ENCODE measurements at places on chromosomes 1 and 21. TPM values are rescaled to one million over a fixed set of nuclear protein-coding genes. Genes with fewer than 3 reads are reported as not detected.

Gene GBP7
- total RNA-seq, result 0.05 TPM

Gene PIGC
- 32.1 TPM for total RNA-seq

Gene UBASH3A
- total RNA-seq, result 26.7 TPM

Gene FLAD1
- total RNA-seq, result 26.7 TPM

Gene FAM177B
- 0.42 TPM for total RNA-seq

Gene TAS1R1
- not detected for total RNA-seq

Gene GJA9
- total RNA-seq, result 0.05 TPM

Gene BMP8B
- 0.14 TPM for total RNA-seq

Gene GPR25
- total RNA-seq, result 0.05 TPM

Gene KLHDC9
- 1.9 TPM for total RNA-seq

Gene TRIM62
- total RNA-seq, result 1.8 TPM

Gene MTARC1
- total RNA-seq, result 1.8 TPM

Gene C1QTNF12
- total RNA-seq, result 2.1 TPM

Gene NR1I3
- total RNA-seq, result not detected

Gene TMEM81
- total RNA-seq, result 1.7 TPM

Gene PLA2G2C
- 0.19 TPM for total RNA-seq

Gene S100A2
- 9.8 TPM for total RNA-seq

Gene CHODL
- 0.76 TPM for total RNA-seq

DNA sequence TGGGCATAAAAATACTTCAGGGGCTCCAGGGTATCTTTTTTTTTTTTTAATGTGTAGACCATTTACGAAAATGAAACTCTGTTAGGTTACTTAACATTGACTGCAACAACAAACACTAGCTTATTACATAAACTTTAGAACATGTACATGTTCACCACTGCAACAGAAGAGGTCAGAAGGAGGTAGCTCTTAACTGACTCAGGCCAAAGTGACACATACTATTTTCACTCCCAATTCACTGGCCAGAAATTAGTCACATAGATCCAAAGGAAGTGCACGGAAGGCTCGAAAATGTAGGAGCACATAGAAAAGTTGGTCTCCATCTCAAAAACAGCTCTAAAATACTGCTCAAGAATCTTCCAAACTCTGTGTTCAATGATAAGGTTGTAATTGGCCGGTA lies 107.2 kb downstream of the AKT3 start:
- no peak for DNase-seq

DNA sequence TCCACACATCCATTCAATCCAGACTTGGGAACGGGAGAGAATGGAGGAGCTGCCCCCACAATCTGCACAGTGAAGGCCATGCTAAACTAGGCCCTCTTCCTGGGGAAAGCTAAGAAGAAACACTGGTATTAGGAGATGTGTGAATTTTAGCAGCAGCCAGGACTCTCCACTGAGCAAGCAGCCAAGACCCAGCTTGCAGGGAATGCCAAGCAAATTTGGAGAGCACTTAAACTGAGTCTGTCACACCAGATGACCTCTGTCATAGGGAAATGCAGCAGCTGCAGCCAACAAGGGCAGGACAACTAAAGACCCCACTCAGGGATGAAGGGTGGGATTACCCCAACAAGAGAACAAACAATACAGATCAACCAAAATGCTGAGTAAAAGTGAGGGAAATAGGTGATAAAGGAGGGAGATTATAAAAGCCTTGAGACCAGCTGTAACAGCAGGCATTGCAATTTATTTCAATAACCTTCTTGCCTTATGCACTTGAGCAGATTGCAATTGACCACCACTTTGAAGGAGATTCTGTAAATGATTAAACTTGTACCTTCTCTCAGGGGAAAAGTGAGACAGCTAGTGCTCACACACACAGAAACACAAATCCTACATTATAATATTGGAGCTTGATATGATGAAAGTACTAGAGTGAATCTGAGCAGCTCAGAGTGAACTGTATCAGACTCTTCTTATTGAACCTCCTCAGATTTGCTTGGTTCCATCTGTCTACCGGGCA lies 2.5 kb upstream of the CLCA1 start:
- no peak for DNase-seq

DNA sequence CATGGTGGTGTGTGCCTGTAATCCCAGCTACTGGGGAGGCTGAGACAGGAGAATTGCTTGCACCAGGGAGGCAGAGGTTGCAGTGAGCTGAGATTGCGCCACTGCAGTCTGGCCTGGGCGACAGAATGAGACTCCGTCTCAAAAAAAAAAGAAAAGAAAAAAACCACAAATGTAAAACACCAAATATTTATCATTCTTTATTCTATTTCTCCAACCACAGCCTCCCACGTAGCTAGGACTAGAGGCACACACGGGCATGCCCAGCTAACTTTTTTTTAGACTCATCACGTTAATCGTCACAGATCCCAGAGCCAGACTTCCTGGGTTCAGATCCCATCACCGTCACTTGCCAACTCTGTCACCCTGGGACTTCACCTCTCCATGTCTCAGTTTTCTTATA lies 13.5 kb downstream of the DNAJC16 start:
- no peak for DNase-seq

DNA sequence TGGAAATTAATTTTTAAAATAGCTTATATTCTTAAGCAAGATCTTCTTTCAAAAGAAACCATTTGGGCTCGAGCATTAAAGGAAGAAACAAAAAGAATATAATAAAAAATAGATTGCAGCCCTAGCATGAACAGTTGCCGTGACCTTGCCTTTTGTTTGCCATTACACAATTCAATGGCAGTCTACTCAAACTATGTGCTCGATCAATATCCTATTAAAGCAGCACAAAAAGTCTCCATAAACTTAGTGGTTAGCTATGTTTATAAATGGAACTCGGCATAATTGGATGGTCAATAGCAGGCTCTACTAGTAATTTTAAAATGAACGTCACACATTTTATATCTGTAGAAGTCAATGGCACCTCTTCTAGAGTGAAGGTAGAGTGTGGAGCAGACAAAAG lies 256.5 kb downstream of the NFIA start:
- DNase-seq, result no peak

- DNase-seq, result peak; percentile 15
Measured at GRCh38 chr1:158716335-158716734, 4.2 kb downstream of the OR6K3 start.

DNA sequence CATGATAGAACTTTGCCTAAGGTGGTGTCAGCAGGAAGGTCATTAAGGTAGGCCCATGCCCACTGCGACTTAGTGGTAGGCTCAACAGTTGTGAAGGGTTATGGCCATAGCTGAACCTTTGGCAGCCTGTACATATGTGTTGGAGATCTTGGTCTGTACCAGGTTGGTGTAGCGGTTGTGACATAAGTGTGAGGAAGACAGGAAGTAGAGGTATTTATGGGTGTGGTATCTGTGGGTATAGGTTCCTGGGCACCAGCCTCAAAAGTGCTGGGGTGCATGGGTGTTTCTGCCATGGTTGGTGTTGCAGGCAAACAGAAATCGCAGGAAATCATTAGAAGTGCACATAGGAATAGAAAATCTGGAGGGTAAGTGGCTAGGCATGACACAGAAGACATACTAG lies 18.6 kb upstream of the LRIF1 start:
- DNase-seq, result no peak

DNA sequence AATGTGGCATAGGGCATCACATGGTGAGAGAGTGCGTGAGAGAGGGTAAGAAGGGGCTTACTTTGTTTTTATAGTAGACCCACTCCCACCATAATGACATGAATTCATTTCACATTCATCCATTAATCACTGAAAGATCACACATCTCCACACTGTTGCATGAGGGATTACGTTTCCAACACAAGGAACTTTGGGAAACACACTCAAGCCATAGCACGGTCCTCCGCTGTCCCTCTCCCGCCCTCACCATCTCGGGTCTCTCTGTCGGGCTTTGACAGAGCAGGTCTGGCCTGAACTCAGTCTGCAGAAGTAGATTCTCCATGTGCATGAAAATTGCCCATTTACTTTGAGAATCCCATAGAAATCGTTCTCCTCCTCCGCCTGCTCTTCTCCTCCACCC lies 312.2 kb downstream of the MATN1 start:
- no peak for DNase-seq

DNA sequence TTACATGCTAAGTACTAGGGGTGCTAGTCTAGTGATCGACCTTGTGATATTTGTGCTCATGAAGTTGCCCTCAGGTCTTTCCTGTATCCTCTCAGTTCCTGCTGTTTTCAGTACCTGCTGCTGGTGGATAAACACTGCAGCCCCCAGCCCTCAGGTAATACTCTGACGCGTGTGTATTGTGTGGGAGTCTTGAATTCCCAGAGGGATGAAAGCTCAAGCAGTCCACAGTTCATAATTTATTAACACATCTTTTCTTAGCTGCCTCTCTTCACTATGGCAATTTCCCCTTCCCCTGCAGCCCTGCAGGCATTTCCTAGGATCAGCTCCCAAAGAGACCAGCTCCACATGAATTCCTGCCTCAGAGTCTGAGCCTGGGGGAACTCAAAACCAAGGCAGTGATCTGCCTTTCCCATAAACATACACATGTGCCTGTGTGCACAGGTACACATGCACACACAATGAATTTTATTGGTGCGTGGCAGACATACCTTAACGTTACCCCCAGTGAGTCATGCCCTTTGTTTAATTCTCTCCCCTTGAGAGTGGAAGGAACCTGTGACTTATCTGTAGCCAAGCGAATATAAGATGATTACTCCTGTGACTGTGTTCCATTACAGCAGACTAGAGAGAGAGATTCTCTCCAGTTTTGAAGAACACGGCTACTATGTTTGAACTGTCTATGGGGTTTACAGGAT lies 14.1 kb upstream of the HMGCS2 start:
- no peak for DNase-seq

GRCh38 chr1:247552231-247552630 lies 3.3 kb downstream of the GCSAML start:
- DNase-seq, result no peak

DNA sequence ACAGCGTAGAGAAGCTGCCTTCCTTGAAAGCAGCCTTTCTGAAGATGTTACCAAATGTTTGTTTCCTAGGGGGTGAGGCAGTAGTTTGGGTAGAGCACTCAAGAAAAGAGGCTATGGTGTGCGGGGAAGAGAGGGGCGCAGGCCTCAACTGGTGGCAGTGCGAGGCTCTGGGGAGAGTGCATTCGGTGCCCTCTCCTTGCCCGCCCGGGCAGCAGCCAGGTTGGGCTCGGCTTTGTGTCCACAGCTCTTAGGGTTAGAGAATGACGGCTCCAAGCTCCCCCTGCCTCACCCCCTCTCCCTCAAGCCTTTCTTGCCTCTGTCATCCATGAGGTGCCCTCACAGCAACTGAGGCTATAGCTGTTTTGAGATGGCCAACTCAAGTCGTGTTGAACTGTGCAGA lies 899 bp upstream of the SLFNL1 start:
- no peak for DNase-seq

- no peak for DNase-seq
Measured at GRCh38 chr1:42873670-42874069, 27.3 kb downstream of the ZNF691 start.

GRCh38 chr1:245516284-245516759 lies 361.5 kb downstream of the KIF26B start:
- no peak for DNase-seq

- DNase-seq, result no peak
Measured at GRCh38 chr1:231982871-231983587, 356.4 kb downstream of the DISC1 start.

DNA sequence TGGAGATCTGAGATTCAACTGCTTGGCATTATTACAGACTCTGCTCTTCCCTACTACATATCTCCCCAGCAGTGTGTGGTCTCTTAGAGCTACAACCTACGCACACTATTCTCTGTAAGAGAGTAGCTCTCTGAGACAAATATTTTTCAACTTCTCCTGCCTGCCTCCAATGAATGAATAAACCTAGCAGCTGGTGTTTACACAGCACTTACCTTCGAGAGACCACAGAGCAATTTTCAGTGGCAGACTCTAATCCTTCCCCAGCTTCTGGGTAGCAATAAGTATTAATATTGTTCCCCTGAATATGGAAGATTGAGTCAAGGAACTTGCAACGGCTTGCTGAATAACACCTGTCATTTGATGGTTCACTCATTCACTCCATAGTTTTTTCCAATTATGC lies 350.9 kb upstream of the SPAG17 start:
- no peak for DNase-seq

- DNase-seq, result no peak
Measured at GRCh38 chr1:6476483-6476882, 10.5 kb upstream of the TNFRSF25 start.

DNA sequence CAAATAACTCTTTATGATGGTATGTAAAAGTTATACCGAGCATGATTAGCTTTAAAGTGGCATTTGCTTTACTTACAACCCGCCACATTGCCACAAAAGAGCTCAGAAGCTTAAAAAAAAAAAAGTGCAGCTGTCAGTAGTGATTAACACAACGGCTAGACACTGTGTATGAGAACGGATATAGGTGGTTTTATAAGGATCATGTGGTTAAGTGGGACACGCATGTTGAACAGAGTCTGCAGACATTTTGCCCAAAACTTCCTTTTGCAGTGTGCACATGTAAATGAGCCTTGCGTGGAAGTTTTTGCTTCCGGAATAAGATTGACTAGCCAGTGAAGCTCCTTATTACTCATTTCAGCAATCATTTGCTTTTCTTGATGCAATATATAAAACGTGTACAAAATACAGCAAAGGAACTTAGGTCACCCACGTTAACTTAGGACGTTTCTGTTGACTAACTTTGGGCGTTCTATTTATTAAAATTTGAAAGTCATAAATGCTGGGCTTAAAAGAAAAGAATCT lies 58.7 kb upstream of the RGS1 start:
- peak; percentile 78 for DNase-seq

- no peak for DNase-seq
Measured at GRCh38 chr21:45853703-45854342, 127.7 kb upstream of the COL6A1 start.

- no peak for DNase-seq
Measured at GRCh38 chr1:921011-921837, 2.5 kb upstream of the SAMD11 start.

DNA sequence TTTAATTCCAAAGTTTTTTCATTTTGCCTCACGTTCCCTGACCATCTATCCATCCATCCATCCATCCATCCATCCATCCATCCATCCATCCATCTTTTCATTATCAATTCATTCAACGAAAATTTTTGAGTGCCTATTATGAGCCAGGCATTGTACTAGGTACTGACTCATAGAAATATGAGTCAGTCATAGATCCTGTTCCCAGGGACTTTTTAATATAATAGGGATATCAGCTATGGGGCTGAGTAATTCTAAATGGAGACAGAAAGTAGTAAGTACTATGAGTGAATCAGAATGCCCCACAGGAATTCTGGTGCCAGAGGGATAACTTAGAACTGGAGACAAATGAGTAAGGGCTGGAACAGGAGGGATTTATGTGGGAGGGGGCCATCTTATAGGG lies 49.8 kb upstream of the GNG12 start:
- DNase-seq, result no peak

GRCh38 chr1:54375712-54376429 lies 30.3 kb downstream of the SSBP3 start:
- no peak for DNase-seq

GRCh38 chr1:228697207-228698016 lies 37.9 kb upstream of the RHOU start:
- DNase-seq, result no peak

GRCh38 chr1:14367451-14367850 lies 231.0 kb upstream of the KAZN start:
- DNase-seq, result no peak

- no peak for DNase-seq
Measured at GRCh38 chr1:223844787-223845036, 1.0 kb downstream of the TP53BP2 start.
